ENCODE measurements at places on chromosomes 13 and 19.

DNA sequence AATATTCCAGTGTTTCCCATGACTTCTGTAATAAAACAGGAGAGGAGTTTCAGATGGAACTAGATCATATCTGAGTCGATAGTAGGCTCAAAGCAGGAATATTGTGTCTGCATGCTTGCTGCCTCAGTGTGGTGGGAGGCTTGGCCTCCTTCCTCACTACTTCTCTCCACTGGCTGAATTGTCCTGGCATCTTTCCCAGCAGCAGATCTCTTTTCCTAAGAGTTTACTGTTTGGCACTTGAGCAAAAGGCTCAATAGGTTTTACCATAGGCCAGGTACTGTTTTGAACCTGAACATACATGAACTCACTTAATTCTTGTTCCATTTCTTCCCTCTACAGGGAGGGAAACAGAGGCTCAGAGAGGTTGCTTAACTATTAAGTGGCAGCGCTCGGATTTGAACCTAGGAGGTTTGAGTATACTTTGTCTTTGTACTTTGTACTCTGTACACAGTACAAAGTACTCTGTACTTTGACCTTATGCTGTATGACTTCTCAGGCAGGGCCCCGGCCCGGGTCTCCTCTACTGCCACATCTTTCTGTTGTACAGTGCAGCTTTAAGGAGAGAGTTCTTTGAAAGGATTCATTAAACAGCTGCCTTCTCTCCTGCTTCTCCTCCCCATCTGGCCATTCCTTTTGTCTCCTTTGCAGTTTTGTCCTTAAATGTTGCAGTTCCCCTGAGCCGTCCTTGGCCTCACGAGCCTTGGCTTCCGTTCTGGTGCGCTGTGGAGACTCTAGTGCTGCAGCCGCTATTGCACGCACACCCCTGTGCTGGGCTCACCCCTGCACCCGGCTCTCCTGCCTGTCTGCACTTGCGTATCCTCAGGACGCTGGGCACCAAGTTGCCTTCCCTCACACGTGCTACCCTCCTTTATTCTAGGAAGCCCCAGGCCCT lies 8.1 kb downstream of the B3GLCT start:
- no peak for DNase-seq

- DNase-seq: no peak
These were observed 38.0 kb upstream of the ALOX5AP start for GRCh38 chr13:30697177-30697953.

- no peak for DNase-seq
These were observed 55.4 kb downstream of the SACS start for GRCh38 chr13:23377983-23378632.

DNA sequence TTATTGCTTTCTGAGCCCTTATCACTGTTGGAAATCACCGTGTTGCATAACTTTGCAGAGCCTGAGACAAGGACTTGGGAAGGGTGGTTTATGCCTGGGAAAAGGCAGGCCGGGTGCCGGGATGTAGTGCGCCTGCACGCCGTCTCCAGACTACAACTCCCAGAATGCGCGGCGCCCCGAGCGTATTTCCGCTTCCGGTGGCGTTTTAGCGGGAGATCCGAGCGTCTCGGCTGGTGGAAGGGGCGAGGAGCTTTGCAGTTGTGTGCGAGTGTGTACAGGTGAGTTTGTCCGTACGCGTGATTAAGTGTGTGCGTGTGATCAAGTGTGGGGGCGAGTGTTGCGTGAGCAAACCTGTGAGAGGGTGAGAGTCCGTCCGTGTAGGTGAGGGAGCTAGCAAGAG lies 75.4 kb downstream of the PEG3 start:
- DNase-seq: no peak

- peak; percentile 46 for DNase-seq
These were observed 15.3 kb upstream of the MAP1S start for GRCh38 chr19:17703824-17704463.

GRCh38 chr19:43743059-43743458 lies 11.7 kb downstream of the SMG9 start:
- no peak for DNase-seq

DNA sequence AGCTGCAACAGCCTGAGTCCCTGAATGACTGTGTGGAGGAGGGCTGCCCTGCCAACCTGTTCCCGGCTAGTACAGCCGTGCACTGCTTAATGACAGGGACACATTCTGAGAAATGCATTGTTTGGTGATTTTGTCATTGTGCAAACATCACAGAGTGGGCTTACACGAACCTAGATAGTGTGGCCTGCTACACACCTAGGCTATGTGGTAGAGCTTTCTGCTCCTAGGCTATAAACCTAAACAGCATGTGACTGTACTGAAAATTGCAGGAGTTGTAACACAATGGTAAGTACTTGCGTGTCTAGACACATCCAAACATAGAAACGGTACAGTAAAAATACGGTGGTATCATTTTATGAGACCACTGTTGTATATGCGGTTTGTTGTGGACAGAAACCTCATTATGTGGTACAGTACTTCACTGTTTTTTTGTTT lies 35.0 kb downstream of the VASP start:
- DNase-seq: no peak

DNA sequence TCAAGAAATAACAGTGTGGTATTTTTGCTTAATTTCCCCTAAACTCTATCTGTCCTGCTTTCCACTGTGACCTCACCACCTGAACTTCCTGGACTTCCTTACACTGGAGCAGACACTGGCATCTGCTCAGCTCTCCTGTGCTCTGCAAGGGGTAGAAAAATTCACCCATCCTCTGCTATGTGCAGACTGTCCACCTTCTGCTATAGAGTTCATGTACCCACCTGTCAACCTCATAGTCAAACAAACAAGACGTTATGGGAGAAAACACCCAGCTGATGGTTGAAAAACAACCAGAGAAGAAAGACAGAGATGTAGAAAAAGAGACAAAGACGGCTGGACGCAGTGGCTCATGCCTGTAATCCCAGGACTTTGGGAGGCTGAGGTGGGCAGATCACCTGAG lies 12.2 kb downstream of the LAIR1 start:
- no peak for DNase-seq

DNA sequence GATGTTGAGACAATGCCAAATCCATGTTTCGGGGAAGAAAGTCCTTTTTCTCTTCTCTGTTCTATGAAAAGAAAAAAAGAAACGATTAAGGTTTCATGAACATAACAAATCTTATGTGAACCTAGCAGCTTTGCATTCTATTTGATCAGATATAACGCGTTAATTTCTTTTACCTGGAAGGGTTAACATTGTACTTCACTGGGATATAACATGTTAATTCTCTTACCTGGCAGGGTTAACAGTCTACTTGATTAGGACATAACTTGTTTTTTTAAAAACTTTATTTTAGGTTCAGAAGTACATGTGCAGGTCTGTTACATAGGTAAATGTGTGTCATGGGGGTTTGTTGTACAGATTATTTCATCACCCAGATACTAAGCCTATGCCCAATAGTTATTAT lies 68.8 kb downstream of the CPAMD8 start:
- DNase-seq: no peak

DNA sequence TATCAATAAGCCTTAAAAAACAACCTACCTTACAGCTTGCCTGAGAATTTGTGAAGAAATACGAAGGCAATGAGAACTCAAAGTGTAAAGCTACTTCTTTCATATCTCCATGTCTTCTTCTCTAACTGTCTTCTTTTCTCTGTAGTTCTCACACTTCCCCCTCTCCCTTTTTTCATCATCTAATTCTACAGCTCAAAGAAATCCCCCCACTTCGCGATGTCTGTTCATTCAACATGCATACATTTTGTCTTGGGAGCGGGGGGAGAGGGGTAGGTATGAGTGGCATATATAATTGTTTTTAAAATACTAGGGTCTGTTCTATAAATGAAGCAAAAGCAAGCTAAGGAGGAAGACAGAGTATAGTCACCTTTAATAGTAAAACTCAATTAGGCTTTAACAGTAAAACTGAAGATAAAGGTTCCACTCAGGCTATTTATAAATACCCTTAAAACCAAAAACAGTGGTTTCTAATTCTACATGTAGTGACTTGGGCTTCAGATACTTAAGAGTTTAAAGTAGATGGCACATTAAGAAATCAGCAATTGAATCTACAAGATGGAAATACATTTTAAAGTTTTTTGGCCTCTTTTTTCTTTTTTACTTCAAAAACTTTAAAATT lies 106.9 kb downstream of the KLF12 start:
- DNase-seq: no peak

GRCh38 chr13:85632526-85633195 lies 166.6 kb downstream of the SLITRK6 start:
- DNase-seq: no peak

GRCh38 chr13:52096748-52097147 lies 32.1 kb downstream of the NEK5 start:
- DNase-seq: no peak

- DNase-seq: no peak
These were observed 24.4 kb downstream of the MYO1F start for GRCh38 chr19:8552810-8553209.

- no peak for DNase-seq
These were observed 32.4 kb downstream of the RASA3 start for GRCh38 chr13:114099918-114100445.

DNA sequence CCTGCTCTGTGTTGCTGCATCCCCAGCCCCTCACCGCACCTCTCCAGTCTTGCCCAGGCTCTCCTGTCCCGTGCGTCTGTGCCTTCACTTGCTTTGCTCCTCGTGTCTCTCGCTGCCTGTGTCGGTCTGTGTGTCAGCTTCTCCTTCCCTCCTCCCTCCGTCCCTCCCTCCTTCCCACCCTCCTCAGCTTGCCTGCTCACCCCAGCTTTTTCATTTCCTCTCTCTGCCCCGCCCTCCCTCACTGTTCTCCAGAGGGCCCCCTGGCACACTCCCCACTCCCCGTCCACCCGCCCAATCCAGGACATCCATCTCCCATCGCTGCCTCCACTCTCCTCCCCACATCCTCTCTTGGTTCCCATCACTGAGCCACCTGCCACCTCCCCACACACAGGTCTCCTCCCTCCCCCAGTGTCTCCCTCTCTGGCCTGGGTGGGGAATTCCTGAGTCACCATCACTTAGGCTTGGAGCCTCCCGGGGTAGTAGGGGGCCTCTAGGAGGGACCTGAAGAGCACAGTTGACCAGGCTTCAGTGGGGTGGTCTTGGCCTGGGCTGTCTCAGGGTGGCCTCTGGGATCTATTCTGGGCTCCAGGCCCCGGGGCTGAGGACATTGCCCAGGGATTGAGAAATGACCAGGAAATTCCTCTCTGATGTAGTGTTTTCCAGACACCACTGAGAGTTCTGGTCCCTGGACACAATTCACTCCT lies at the start of gene PTGIR:
PTGIR (minus strand) TSS at position 132 of the 704 bp plus-strand sequence. CDS start 864 bp downstream, outside the sequence.
- DNase-seq: no peak

- DNase-seq: no peak
These were observed 86.1 kb upstream of the TM9SF2 start for GRCh38 chr13:99415014-99415650.

DNA sequence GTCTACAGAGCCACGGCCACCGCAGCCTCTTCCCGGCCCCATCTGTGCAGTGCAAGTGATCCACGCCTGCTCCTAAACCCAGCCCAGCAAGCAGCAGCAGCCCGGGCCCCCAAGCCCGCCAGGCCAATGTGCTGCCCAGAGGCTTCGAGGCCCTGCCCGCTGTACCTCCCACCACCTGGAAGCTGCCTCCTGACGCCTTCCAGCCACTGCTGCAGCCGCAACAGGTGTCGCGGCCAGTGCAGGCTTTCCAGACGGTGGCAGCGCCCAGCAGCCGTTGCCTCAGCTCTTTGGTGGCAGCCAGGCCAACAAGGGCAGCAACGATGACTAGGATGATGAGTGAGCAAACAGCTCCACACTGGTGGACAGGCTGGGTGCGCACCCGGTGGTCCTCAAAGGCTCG lies 50.2 kb upstream of the TPM4 start:
- no peak for DNase-seq

GRCh38 chr13:54347531-54347930 lies 1318.9 kb downstream of the OLFM4 start:
- no peak for DNase-seq

- DNase-seq: no peak
These were observed 47.9 kb downstream of the COL4A1 start for GRCh38 chr13:110258876-110259631.

DNA sequence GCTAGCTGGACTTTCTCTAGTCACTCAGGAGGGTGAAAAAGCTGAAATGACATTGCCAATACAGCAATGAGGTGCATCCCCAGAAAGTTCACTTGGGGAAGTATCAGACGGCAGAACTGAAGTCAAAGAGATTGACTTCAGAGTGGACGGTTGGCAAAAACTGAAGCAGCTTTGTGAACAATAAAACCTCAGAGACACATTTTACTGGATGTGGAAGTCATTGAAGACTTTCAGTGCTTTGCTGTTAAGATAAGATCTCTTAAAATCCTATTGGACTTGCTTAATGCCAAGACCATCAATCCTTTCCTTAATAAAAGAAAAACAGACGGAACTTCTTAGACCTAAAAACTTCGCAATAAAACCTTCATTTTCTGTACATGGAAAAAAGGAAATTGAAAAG lies 103.7 kb downstream of the ABCC4 start:
- no peak for DNase-seq

DNA sequence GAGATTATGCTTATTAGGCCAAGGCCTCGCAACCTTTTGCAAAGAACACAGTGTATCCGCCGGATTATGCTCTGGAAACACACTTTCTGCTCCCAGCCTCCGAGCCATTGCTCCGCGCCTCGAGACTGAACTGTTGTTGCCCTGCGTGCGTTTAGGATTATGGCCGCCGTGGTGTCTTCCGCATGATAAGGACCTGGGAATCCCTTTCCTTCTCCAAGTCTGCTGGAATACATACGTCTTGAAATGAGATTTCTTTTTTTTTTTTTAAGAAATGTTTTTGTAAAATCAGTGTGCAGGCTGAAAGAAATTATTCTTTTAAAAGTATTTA lies 89.8 kb upstream of the SOX1 start:
- DNase-seq: no peak

DNA sequence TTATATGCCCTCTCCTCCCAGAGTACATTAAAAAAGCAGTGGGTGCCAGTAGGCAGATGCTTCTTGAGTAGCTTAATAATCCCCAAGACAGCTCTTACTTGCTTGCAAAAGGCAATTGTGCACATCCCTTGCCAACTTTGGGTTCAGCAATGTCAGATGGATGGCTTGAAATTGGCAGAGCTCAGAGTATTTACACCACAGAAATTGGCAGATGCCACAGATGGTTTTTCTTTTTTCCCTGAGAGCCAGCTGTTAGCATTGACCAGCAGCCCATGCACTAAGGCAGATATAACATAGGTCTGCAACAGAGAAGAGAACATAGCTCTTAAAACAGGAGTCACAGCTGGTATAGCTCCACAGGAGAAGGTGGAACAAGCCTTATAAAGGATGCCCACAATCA lies 18.4 kb upstream of the RNASEH2B start:
- DNase-seq: no peak

DNA sequence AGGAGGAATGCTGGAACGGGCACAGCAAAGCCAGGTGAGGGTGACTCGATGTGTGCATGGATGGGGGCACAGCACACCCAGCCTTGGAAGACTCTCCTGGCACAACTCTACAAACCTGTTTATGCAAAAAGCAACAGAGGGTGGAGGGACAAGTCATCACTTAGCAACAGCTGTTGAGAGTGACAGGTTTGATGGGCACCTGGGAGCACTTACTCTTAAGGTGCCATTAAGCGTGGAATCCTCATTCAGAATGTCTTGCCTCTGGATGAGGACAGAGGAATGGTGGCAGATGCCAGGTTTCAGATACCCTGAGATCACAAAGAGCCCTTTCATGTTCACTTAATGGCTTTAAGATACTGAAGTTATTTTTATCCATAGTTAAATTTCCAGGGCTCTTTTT lies 97.0 kb downstream of the DCT start:
- DNase-seq: no peak

Measured in T-helper 17 cell (primary cell).